ENCODE measurements at places on chromosomes 2 and 18.

GRCh38 chr2:47888581-47889280, 17.6 kb downstream of the FBXO11 start:
- DNase-seq, result no peak

DNA sequence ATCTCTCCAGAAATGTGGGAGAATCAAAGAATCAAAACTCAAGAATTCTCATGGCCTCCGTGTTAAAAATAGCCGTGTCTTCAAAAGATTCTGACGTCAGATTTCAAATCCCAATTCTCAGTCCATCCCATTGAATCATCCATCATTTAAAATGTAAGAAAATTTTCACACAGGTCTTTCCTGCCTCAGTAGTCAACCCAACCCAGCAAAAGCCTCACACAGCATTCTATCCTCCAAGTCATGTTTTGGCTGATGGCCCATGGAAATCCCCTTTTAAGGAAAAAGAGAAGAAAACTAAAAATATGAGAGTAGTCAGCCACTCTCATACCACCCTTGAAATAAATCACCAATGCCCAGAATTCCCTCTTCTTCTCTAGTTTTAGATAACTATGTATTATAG, 211.8 kb downstream of the C1D start:
- DNase-seq, result no peak

- no peak for DNase-seq
These were observed 176.7 kb downstream of the IKZF2 start for GRCh38 chr2:212974692-212975091.

GRCh38 chr2:96954011-96954846, 32.2 kb downstream of the FAM178B start:
- no peak for DNase-seq

- no peak for DNase-seq
These were observed 141.5 kb upstream of the FN1 start for GRCh38 chr2:215577356-215577755.

GRCh38 chr2:18425210-18425703, 135.2 kb downstream of the RDH14 start:
- DNase-seq, result no peak

- DNase-seq, result no peak
These were observed 41.1 kb upstream of the SCG2 start for GRCh38 chr2:223643309-223643708.

GRCh38 chr2:99032786-99033185, 96.8 kb upstream of the CRACDL start:
- no peak for DNase-seq

DNA sequence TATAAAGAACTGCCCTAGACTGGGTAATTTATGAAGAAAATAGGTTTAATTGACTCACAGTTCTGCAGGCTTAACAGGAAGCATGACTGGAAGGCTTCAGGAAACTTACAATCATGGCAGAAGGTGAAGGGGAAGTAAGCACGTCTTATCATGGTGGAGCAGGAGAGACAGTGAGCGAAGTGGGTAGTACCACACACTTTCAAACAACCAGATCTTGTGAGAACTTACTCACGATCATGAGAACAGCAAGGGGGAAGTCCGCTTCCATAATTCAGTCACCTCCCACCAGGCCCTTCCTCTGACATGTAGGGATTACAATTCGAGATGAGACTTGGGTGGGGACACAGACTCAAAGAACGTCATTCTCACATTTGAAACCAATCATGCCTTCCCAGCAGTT, 260.1 kb upstream of the FAM98A start:
- no peak for DNase-seq

- DNase-seq, result peak; percentile 7
These were observed 85.6 kb downstream of the IKZF2 start for GRCh38 chr2:213065583-213066442.

GRCh38 chr2:23385748-23386338, 864 bp downstream of the KLHL29 start:
- DNase-seq, result peak; percentile 41

DNA sequence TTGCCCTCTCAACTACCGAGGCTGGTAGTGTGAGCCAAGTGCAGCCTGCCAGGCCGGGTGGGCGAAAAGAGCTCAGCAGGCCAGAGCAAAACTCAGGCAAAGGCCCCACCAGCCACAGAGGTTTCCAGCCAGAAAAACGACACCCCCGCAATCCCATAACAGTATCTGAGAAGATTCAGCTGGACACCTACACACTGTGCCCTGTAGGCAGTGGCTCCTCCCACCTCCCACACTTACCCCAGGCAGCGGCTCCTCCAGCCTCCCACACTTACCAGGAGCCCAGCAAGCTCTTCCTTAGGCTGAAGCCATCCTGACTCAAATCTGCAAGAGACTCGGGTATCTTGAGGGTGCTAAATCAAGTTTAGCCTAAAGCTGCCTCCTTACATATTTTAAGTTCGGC, 15.6 kb upstream of the TMEM18 start:
- DNase-seq, result no peak

GRCh38 chr2:207135340-207135739, 30.4 kb downstream of the KLF7 start:
- DNase-seq, result no peak

GRCh38 chr2:217638533-217638932, 364.3 kb downstream of the TNS1 start:
- DNase-seq, result no peak

DNA sequence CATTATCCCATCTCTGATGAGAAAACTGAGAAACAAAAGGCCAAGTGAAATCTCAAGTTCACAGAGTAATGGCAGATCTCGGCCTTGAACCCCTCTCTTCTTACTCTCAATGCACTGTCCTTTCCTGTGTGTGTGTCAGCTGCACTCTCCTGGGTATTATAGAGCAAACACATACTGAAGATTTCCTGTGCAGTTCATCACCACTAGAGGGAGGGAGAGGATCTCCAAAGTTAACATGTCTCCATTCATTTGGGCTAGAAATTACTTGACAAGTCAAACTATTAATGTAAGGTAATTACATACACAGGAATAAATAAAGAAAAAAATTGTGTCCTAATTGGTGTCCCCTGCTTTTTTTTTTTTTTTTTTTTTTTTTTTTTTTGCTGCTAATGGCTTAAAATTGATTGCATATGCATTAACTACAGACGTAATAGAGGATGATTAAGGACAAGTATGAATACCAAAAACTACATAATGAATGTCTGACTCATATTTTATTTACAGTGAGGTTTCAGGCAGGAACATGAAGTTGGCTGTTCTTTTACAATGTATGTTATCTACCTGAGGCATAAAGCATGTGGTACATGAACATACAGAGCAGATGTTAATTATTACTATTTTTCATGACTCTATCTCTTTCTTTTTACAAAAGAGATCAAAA, 269.2 kb downstream of the NYAP2 start:
- DNase-seq, result peak; percentile 27

DNA sequence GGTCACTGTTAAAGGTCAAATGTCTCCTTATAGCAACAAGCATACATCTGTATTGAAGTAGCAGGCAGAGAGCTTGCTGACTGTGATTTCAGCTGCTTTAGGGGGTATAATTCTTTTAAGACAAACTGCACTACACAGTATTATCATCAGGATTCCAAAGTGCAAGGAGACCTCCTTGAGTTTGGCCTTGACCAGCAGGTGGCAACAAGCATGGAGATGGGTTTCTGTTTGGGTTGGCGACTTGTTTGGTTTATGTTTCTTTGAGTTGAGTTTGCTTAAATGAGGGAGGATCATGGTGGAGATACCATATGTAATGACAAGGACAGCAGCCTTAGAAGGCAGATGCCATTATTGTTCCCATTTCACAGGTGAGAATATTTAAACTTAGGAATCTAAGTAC, 681.0 kb upstream of the ID2 start:
- no peak for DNase-seq

GRCh38 chr2:43212931-43213330, 13.5 kb downstream of the ZFP36L2 start:
- no peak for DNase-seq

DNA sequence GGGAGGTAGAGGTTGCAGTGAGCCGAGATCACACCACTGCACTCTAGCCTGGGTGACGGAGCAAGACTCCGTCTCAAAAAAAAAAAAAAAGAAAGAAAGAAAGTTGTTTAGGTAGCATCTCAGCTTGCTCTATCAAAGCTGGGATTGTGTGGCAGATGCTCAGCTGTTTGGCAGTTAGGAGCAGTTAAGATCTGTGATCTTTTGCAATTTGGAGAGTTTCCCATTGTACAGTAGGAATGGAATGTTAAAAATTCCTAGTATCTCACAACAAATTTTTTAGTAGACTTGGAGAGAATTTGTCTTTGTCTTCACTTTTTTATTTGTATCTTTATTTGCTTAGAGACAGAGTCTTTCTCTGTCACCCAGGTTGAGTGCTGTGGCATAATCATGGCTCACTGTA, 122.9 kb upstream of the UNC80 start:
- no peak for DNase-seq

DNA sequence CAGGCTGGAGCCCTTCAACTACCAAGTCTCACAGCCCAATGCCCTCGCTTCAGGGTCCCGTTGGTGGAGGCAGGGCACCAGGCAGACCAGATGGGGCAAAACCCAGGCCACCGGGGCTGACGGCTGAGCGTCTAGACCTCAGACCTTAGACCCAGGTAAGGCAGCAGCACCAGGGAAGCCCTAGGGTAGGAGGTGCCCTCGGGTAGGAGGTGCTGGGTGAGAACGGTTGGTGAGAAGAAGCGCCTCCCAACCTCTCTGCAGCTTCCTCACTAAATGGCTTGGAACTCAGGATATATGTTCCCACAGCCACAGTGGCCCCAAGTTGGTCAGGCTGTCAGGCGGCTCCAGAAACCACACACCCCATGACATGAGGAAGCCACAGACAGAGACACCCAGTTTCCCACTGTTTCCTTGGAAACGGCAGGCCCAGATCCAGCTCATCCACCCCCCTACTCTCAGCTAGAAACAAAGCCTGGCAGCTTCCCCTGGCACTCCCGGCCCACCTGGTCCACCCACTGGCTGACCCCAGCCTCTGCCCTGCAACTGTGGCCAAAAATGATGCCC, 13.1 kb upstream of the MLPH start:
- no peak for DNase-seq

DNA sequence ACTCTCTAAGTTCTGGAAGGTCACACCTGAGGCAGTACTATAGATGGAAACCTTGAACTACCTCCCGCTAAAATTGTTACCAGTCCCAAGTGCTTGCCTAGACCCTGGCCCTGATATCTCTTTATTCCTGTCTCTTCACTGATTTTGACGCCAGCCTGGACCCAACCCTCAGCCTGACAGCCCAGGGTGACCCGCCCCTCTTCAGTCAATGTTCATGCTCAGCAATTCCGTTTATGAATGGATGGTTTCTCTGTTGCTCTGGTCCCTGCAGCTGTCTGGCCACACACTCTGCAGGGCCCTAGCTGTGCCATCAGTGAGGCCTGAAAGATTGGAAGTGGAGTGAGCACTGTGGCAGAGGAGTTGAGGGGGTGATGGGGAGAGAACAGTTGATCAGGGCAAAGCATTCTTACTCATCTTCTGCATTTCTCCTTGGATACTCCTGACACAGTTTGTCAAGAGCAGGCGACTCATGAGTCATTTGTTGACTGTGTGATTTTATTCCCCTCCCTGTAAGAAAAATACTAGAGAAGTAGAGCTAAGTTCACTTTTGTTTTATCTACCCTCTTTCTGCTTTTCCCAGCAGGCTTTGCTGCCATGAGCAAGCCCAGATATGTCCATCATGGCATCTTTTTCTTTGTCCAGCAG, 46.0 kb downstream of the NPAS2 start:
- no peak for DNase-seq

GRCh38 chr2:146952696-146953095, 892.1 kb upstream of the ACVR2A start:
- DNase-seq, result no peak

DNA sequence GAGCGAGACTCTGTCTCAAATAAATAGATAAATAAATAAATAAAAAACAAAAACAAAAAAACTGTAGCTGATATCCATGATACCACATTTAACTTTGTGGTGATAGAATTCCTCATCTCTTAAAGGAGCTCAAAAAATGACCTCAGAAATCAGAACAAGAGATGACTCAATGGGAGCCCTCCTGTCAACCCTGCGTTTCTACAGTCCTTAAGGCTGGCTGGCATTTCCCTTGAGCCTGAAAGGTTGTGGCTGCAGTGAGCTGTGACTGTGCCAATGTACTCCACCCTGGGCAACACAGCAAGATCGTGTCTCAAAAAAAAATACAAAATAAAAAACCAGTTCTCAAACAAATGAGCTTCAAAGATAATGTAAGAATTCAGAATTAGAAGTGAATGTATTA, 40.4 kb downstream of the CHST9 start:
- no peak for DNase-seq

- no peak for DNase-seq
These were observed 4.9 kb downstream of the ALPK2 start for GRCh38 chr18:58624011-58624410.

DNA sequence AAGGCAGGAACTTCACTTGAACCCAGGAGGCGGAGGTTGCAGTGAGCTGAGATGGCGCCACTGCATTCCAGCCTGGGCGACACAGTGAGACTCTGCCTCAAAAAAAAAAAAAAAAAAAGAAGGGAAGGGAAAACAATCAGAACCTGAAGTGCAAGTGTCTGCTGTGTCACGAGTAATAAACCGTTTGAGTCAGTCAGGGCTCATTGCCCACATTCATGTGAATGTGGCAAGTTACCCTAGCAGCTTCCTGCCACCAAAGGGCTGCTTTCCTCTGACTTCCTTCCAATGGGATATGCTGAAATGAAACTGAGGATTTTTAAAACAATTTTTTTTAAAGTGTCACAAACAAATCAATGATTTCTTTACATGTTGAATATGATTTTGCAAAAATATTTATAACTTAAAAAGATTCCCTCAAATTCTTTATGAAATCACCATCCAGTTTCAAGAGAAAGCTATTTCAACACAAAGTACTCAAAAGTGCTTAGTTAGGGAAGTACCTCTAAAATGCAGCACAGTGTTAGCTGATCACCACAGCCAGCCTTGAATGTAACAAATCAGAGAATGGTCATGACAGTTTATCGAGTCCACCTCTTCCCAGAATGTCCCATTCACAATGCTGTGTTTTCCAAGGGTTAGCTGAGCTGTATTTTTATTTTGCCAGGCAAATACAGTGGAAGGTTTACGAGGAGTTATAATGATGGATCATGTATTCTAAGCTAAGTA, 36.4 kb downstream of the WDSUB1 start:
- DNase-seq, result no peak

GRCh38 chr2:95350774-95351597, 51.5 kb upstream of the FAHD2A start:
- DNase-seq, result no peak

GRCh38 chr18:36298126-36298741, 721 bp downstream of the FHOD3 start:
- peak; percentile 29 for DNase-seq

DNA sequence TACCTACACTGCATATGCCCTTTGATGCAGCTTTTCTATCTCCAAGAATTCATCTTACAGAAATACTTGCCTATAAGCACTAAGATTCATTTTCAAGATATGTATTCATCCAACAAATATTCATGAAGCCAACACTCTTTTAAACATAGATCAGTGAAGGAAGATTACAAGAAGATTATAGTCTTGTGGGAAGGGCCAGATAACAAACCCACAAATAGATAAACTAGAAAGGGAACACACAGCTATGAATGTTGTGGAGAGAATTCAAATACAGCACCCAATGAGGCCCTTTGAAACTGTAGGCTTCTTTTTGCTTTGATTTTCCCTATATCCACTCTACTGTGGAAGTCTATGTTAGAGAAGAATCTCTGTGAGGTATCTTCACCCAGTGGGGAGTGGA, 186.7 kb upstream of the RBMS1 start:
- DNase-seq, result no peak

- peak; percentile 35 for DNase-seq
These were observed 146.1 kb downstream of the BCL11A start for GRCh38 chr2:60407398-60407797.
